ENCODE measurements at places on chromosomes 7 and 10.

DNA sequence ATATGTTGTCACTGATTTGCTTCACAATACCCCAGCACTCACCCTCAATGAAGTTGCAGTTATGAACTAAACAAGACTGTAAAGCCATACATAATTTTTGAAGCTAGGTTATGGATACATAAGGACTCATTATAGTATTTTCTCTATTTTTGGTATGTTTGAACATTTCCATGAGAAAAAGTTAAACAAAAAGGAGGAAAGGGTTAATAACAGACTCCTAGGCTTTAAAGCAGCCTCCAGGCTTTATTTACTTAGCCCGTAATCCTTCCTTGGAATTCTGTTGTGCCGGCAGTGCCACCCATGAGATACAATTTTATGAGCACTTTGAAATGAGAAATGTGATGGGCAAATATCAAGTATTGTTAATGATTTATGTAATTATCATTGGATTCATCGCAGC is 2.1 kb upstream of the DENND11 start:
- DNase-seq = no peak

- DNase-seq = no peak
Observed at GRCh38 chr7:43081603-43082002, 30.8 kb upstream of the HECW1 start.

- no peak for DNase-seq
Observed at GRCh38 chr10:132787495-132788179, 1.7 kb upstream of the NKX6-2 start.

- DNase-seq = no peak
Observed at GRCh38 chr7:391411-391951, 101.5 kb downstream of the FOXL3 start.

- no peak for DNase-seq
Observed at GRCh38 chr10:119521443-119522204, 20.9 kb downstream of the RGS10 start.

DNA sequence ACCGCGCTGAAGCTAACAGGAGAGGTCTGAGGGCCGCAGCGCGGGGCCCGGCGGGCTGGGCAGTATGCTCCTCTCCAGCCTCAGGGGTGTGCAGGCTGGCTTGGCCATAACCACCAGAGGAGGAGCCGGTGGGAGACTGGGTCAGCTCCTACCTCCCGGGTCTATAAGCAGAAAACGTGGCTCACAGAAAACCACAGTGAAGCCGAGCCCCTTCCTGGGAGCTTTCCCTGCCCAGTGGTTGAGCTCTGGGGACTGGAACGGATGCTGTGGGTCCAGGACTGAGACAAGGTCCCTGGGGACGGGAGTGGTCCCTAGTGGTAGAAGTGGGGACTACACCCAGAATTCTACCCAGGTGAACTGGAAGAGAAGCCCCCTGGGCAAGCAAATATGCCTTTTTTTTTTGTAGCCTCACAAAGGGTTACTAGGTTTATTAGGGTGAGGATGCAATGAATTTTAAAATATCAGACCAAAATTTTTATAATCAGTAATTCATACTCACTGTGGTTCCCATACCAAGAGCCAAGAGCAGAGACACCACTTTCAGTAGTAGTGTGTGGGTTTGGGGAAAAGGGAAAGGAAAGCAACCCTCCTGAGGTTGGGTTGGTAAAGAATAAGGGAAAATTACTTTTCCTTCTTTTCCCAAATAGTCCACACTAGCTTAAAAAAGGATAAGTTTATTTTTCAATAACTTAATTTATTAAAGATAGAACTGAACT is 67.9 kb upstream of the PRKCQ start:
- no peak for DNase-seq

- DNase-seq = no peak
Observed at GRCh38 chr7:127781081-127781480, 129.1 kb downstream of the SND1 start.

All from skeletal muscle cell (primary cell).